ENCODE measurements at places on chromosomes 11 and 22.

DNA sequence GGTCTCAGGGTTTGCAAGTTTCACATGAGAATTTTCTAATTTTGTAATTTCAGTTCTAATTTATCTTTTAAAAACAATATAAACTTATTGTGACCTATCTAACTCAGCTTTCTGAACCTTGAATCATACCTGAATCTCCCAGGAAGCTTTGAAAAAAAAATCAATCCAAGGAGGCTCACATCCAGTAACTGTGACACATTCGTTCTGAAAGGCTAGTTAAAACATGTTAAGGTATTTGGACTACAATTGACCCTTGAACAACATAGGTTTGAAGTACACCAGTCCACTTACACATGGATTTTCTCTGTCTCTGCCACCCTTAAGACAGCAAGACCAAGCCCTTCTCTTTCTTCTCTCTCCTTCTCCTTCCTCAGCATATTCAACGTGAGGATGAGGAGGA, 40.0 kb downstream of the DDI1 start:
- no peak for DNase-seq

DNA sequence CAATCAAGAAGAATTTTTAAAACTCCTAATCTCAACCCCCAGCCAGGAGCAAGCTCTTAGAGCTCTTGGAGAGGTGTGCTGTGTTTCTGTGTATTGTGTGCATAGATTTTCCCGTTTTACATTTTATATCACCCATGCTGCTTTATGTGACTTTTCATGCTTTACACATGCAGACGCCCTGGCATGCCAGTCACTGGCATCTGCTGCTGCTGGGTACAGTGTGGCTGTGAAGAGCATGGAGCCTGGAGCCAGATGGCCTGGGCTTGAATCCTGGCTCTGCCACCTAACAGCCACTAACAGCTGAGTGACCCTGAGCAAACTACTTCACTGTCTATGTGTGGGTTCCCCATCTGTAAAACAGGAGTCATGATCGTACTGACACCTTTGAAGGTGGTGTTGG, 23.1 kb downstream of the POLR3H start:
- no peak for DNase-seq

DNA sequence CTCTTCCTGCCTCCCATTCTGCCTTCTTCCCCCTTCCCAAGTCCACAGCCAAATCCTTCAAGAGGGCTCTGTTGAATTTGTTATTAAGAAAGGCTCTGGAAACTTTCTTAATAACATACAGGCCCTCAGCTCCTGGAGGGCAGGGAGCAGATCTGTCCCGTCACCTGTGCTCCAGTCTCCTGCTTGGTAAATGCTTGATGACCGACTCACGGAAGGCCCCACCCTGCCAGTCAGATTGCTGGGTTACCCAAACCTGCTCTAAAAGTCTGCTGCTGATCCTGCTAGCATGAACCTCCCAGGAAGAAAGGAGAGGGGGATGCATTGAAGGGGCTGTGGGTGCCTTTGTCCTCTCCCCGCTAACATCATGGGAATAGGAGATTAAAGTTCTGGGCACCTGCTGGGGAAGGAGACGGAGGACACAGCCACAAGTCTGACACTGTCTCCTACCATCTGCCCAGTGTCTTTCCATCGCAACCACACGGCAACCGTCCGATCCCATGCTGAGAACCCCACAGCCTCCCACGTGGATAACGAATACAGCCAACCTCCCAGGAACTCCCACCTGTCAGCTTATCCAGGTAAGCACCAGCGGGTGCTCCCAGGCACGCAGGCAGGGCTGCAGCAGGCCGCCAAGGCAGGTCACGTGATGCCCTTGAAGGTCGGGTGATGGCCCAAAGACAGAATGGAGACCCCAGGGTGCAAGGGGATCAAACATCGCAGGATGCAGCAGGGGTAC, 22.5 kb downstream of the CD5 start:
- no peak for DNase-seq

DNA sequence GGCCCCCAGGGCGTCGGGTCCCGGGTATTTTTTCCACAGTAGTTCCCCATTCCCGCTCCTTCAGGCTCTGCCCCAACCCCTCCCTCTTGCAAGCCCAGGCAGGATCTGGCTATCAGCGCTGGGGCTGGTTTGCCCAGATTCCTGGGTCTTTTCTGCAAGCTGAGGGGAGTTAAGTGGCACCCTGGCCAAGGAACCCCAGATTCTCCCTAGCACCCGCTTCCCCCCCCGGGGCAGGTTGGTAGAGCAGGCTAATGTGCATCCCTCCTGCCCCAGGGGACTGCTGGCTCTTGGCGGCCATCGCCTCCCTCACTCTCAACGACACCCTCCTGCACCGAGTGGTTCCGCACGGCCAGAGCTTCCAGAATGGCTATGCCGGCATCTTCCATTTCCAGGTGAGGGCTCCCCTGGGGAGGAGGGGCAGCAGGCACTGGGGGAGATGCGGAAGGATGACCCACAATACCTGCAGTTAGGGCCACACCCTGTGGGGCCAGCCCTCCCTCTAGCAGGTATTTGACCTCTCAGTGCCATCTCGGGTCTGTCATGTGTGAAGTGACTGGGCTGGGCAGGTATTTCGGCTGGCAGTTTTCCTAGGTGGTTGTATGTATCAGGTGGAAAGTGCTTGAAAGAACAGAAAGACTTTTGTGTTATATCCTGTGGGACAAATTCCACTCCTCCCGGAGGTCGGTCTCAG, 1.6 kb downstream of the CAPN1 start:
- DNase-seq, result no peak

- no peak for DNase-seq
Observed at GRCh38 chr11:10784232-10785145, 24.2 kb downstream of the EIF4G2 start.

DNA sequence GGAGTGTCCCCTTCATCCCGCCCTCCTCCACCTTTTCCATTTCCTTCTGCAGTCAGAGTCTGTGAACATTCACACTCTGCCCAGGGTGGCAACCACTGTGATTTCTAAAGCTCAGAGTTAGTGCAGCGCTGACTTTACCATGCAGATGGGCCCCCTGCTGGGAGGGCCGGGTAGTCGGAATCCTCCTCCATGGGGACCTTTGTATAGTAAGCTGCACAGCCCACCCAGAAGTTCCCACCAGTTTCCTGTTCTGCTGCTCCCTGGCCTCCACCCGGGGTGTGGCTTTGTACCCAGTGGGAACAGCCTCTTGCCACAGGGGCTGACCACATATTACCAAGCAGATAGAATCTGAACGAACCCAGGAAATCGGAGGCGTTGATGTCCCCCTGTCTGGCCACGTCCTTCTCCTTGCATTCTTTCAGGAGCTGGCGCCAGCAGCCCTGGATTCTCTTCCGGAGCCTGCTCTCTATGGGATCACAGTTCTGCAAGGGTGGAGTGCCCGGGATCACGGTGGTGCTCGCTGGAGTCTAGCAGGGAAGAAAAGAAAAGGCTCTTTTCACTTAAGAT, 125.3 kb downstream of the MPPED1 start:
- DNase-seq, result no peak

DNA sequence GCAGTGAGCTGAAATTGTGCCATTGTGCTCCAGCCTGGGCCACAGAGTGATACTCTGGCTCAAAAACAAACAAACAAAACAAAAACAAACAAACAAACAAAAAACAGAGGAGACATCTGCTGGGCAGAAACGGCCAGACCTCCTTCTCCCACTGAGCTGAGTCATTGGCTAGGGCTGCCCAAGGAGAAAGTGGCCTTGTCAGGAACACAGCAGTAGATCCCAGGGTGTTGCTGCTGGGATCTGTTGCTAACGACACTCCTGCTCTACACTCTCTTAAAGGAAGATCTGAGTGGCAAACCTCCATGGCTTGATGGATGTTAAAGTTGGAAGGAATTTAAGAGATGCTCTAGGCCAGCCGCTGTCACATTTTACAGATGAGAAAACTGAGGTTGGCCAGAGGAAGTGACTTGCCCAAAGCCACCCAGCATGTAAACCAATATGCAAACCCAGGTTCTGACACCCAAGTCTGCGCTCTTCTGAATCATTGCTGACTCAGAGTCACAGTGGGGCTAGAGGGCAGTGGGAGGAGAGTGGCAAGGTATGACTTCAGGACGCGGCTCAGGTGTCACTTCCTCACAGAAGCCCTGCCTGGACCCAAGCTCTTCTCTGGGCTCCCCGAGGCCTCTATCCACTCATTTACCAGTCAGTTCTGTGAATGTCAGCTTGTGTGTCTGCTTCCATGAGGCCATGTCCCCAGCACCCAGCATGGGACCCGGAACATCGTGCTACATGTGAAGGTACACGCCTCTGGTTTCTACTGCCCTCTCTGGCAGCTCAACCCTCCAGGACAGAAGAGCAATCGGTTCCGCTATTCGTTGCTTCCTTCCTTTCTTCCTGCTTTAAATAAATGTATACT, 11.3 kb upstream of the GDPD5 start:
- no peak for DNase-seq

- DNase-seq, result peak; percentile 64
Observed at GRCh38 chr11:27241311-27242122, 121.5 kb downstream of the CCDC34 start.

- no peak for DNase-seq
Observed at GRCh38 chr11:78039391-78039918, 16.4 kb upstream of the KCTD14 start.

GRCh38 chr11:119505861-119506260, 82.9 kb upstream of the THY1 start:
- DNase-seq, result no peak

GRCh38 chr11:71120471-71120896, 131.9 kb downstream of the SHANK2 start:
- no peak for DNase-seq
